ENCODE measurements at places on chromosomes 12 and 14. TPM values are rescaled to one million over a fixed set of nuclear protein-coding genes. Genes with fewer than 3 reads are reported as not detected.
A peak's percentile ranks its signal among the peaks of the same experiment; 100 is the strongest.

DNA sequence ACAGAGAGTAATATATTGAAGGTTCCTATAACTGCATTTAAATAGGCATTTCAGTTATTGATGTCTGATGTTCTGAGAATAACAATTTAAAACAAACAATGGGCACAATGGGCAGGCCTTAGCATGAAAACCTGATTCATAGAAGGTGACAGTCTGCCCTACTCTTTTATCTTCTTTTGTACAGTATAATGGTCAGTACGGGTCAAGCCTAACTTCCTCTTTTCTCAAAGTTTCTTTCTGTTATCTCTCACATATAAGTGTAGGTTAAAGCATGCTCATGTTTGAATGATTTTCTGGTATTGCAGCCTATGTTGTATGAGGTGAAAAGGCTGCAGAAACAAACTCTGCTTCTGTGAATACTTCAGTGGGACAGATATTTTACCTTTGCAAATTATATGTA is 14.2 kb downstream of the FKBP3 start:
- no peak for DNase-seq

The C14orf93 gene
- total RNA-seq: 19.7 TPM

GRCh38 chr14:67653651-67654280 is 20.7 kb downstream of the VTI1B start:
- DNase-seq: no peak

The NYNRIN gene
- total RNA-seq: 3.2 TPM

DNA sequence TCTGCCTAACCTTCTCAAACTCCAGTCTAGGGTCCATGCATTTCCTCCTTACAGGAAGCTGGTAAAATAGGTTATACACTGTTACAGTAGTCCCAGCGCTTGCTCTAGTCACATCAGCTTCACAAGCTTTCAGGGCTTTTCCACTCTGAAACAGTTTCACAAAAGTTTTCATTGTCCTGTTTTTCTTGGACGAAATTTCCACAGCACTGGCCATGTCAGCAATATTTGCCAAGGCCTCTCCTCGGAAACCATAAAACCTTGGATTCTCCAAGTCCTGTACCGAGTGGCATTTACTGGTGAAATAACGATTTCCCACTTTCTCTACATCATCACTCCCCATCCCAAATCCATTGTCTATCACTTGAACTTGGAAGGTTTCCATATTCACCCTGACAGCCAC is 2.1 kb downstream of the MLH3 start:
- no peak for DNase-seq

GRCh38 chr14:105208738-105209075 is 27.6 kb upstream of the NUDT14 start:
- no peak for DNase-seq

GRCh38 chr12:41013881-41014642 is 174.1 kb upstream of the PDZRN4 start:
- DNase-seq: no peak

- DNase-seq: peak; percentile 79
These were observed 160.1 kb downstream of the EPS8 start for GRCh38 chr12:15629108-15629507.

DNA sequence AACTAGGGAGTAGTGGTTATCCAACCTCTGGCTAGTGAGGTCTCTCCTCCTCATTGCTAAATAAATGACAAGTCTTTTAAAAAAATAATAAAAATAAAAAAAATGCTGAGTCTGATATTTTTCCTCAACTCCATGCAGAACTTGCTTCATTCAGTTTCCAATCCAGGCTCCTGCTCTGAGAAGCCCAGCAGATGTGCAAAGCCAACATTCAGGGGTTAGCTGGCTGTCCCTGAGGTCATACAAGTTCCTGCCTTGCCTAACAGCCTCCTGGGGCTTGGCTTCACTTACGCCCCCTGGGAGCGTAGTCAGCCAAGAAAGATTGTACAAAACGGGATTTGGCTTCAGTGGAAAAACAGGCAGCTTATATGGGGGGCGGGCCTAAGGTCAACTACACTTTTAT is 23.3 kb downstream of the RTRAF start:
- DNase-seq: no peak
